ENCODE measurements at places on chromosomes 3 and 15.

DNA sequence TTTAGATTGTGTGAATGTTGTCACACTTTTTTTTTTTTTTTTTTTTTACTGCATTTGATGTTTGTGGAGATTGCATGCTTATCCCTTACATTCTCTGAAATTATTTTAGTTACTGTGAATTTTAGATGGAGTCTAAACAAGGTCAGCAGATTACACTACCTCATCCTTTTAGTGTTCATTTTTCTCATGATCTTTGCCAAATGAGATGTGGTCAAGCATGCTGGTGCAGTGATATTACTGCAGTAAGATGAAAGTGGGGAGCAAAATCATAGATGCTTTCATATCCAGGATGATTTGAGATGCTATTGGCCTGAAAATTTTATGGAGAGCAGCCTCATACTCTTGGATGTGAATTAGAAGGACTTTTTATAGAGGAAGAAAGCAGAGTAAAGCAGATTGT lies 45.8 kb downstream of the SLC25A26 start:
- DNase-seq: no peak

GRCh38 chr3:87626546-87626945 lies 350.2 kb upstream of the POU1F1 start:
- DNase-seq: no peak

DNA sequence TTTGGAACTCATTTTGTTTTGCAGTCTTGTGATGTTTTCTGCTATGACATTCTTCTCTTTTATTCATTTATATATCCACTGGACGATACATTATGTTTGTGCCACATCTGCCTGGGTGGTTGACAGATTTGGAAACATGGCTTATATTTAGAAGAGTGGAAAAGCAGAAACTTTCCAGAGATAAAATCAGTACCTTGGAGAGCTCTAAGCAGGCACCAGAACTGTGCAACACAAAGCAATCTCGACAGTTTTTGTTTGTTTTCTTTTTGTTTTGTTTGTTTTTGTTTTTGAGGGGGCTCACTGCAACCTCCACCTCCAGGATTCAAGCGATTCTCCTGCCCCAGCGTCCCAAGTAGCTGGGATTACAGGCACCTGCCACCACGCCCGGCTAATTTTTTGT lies 45.5 kb downstream of the SYN2 start:
- DNase-seq: no peak

- DNase-seq: no peak
Observed at GRCh38 chr15:93703092-93703739, 528.1 kb upstream of the MCTP2 start.

DNA sequence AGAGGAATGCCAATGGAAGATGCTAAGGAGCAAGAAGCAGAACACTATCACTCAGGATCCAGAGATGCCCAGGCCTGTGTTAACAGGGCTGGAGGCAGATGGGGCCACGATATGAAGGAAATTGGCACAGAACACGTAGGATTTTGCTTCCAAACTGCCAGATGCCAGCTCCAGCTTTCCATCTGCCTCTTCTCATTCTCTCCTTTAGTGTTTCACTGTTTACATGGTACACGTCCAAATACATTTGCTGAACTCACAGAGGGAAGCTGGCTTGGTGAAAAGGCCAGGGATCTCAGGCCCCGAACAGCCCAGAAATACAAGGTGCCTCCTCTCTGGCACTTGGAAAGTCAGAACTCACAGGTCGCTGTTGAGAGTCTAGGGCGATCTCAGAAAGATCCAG lies 187.0 kb downstream of the NTRK3 start:
- DNase-seq: no peak

DNA sequence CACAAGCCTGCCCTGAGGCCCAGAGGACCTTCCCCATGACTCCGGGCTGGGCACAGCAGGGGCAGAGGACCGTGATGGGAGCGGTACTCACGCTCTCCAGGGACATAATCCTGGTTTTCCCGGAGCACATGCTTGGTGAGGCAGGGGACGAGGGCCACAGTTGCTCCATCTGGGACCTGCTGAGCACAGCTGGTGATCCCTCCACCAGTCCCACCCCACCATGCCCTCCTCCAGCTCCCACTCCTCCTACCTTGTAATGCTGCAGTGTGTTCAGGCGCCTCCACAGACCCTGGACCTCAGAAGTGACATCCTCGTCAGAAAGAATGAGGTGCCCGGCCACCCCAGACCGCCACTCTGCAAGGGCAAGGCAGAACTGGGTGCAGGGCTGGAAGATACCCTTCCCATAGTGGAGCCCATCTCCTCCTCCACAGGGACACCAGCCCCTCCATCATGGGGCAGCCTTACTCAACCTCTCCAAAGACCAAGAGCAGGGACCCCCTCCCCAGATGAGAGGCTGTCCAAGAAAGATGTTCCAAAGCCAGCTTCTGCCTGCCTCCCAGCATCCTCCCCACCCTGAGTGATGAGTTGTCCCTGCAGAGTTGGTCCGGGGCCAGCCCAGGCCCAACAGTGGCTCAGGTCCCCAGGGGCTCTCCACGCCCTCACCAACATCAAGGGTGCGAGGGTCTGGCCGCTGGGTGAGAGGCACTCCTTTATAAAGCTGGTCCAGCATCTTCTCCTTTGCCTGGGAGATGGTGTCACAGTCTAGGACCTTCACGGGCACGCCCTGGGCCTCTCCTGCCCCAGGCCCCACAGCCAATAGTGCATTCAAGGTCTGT lies 19.5 kb downstream of the PLXNB1 start:
- no peak for DNase-seq

GRCh38 chr3:25872200-25872877 lies 82.4 kb downstream of the OXSM start:
- no peak for DNase-seq

Data from stimulated activated CD4-positive, alpha-beta T cell treated with anti-CD3 and anti-CD28 coated beads, Interleukin-12 subunit alpha, Interleukin-12 subunit beta, amount 100 ng/mL, for 4 hours (primary cell).